Hematopoietic multipotent progenitor cell treated with erythropoietin and hydrocortisone succinate and interleukin-3 and kit ligand, for 15 days (in vitro differentiated cells): ENCODE measurements at places on chromosomes 12 and 14.

DNA sequence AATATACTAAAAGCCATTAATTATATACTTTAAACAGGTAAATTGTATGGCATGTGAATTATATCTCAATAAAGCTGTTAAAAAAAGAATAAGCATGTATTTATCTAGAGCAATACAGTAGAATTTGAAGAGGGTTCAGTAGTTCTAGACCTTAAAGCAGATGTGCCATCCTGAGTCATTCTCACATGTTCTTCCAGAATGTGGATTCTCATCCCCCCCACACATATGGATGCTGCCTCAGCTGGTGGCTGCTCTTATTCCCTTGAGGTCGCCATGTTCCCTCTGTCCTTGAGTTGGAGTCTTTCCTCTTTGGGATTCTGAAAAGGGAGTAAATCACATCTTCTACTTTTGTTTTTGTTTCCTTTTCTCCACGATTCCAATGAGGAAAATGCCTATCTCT, 321.3 kb downstream of the AEBP2 start:
- DNase-seq = no peak

DNA sequence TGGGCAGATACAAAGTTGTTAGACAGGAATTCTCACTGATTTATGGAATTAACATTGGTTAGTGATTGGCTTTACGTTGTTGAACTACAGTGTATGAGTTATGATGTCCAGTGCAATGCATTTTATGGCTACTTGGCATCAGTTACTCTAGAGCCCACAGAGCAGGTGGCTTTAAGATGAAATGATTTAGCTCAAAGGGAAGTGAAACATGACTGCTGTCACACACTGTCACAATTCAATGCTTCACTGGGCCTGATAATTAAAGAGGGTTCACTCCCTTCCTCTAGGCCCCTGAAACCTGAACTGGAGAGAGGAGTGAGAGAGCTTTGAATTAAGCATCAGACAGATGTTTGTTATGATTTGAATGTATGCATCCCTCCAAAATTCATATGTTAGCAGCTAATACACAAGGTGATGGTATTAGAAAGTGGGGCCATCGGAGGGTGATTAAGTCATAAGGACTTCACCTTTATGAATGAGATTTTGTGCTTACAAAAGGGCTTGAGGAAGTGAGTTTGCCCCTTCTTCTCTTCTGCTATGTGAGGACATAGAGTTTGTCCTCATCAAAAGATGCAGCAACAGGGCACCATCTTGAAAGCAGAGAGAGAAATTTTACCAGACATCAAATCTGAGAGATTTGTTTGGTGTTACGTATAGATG, 175.8 kb upstream of the GRIN2B start:
- no peak for DNase-seq

DNA sequence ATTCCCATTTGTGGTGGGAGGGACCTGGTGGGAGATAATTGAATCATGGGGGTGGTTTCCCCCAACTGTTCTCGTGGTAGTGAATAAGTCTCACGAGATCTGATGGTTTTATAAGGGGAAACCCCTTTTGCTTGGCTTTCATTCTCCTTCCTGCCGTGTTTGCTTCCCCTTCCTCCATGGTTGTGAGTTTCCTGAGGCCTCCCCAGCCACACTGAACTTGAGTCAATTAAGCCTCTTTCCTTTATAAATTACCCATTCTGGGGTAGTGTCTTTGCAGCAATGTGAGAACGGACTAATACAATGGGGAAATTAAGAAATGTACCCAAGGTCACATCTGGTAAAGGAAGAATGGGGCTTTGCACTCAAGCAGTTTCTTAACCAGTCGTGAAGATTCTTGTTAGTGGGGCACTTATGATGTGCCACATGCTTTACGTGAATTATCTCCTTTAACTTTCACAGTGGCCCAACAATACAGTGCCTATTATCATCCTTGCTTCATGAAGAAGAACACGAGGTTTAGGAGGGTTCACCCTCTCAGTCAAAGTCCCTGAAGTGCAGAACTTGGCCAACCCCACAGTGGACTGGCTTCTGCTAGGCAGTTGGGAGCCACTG, 234.3 kb downstream of the EFCAB11 start:
- DNase-seq = no peak

DNA sequence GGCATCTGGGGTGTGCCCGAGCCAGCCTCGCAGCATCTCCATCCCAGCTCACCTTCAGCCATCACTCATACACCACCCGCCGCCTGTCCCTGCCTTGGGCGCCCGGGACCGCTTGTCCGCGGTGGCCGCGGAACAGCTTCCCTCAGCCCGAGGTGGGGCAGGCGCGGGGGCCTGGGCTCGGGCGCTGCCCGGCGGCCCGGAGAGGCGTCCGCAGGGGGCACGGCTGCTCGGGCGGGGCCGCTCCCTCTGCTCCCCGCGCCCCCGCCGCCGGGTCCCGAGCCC, 430 bp downstream of the SLC41A2 start:
- no peak for DNase-seq

- no peak for DNase-seq
Observed at GRCh38 chr12:101829639-101830366, 956 bp downstream of the GNPTAB start.

DNA sequence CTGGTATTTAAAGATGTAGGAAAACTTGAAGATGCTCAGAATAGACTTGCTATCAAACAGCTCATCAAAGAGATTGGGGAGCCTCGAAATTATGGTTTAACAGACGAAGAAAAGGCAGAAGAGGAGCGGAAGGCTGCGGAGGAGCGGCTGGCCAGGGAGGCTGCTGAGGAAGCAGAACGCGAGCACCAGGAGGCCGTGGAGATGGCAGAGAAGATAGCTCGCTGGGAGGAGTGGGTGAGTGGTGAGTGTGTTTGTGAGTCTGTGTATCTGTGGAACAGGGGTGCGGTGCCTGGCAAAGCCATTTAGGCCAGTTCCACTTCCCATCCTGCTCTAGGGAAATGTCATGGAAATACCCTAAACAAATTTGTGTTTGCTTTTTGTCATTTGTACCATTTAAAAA, 19.2 kb upstream of the PAPOLA start:
- DNase-seq = no peak

DNA sequence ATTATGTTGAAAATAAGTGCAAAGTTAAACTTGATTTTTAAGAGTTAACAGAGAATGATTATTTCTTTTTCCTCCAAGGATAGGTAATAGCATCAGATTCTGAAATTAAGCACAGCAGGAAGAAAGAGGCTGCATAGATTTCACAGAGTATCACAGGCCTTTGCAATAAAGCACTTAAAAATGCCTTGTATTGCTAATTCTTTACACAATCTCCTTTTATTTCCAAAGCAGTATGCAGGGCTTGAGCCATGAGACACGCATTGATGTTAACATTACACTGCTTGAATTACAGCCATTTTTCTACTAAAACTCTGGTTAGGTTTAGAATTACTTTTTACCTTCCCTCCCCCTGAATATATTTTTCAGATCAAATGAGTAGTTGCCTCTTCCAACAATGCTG, 398.3 kb downstream of the BCAT1 start:
- no peak for DNase-seq

DNA sequence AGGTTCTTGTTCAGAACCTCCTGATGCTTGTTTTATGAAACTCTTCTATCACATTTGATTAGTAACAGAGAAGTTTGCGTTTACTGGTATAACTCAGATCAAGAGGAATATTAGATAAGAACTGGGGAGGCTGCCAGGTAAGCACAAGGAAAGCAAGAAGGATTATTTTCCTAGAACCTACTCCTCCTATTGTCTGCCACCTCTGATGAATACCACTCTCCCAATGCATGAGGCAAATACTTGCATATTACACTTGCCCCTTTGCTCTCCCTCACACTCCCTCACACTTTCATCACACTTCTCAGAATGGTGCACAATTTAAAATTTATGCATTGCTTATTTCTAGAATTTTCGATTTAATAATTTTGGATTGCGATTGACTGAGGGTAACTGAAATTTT, 43.6 kb downstream of the LIN7A start:
- DNase-seq = no peak

- DNase-seq = no peak
Observed at GRCh38 chr12:8698879-8699278, 1.1 kb downstream of the RIMKLB start.

DNA sequence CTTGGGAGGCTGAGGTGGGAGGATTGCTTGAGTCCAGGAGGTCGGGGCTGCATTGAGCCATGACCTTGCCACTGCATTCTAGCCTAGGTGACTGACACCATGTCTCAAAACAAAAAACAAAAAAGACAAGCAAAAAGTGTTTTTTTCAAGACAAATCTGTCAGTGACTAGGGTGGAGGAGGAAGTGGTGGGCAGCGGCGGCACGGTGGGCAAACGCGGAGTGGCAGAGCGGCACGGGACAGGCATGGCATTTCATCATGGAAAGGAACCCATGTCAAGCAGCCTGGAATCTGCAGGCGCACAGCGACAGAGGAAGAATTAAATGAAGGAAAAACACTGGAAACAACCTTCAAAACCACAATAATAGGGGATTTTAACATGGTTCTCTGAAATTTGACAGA, 4.0 kb upstream of the BTBD6 start:
- no peak for DNase-seq

- DNase-seq = no peak
Observed at GRCh38 chr12:43362910-43363694, 188.9 kb downstream of the ADAMTS20 start.

- no peak for DNase-seq
Observed at GRCh38 chr12:95884998-95885397, 26.2 kb downstream of the SNRPF start.

GRCh38 chr14:42490536-42490935, 883.9 kb downstream of the LRFN5 start:
- no peak for DNase-seq

GRCh38 chr14:64598404-64598803, 48.6 kb downstream of the PPP1R36 start:
- DNase-seq = no peak

DNA sequence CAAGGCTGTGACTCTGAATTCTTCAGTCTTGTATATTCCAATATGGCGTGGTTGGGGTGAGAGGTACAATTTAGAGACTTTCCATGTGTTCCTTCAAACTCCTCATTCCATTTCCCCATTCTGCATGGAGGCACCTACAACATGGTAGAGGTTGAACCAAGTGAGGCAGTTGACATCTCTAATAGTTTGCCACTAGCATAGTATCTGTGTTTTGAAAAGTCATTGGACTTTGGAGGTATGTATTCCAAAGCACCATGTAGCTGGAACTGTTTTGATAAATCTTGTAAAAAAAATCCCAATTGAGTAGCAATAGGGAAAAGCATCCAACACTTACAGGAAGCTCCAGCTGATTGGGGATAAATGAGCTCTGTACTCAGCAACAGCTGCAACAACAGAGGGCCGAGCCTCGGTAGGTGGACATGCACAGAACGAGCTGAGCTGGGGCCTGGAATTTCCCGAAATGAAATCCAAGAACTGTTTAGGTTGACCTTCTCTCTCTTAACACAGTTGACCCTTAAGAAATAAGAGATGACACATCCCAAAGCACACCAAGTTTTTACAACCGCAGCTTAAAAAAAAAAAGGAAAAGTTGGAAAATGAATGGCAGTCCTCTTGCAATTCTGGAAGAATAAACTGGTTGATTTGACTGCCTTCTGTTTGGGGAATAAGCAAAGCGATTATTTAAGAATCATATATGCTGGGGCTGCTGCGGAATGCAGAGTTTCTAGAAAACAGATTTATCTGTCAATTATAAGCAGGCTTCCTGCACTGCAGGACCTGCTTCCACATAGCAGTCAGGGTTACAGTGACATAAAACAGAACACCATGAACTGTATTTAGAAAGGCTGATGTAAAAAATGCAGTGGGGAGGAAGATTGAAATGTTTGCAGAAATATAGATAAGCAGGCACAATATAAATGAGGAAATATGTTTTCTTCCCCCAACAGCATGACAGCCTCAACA, 194.6 kb upstream of the KRR1 start:
- no peak for DNase-seq

GRCh38 chr14:74503291-74503937, 9.8 kb downstream of the ISCA2 start:
- DNase-seq = peak; percentile 48

- DNase-seq = no peak
Observed at GRCh38 chr14:82911930-82912329, 1378.3 kb upstream of the SEL1L start.

GRCh38 chr12:11870041-11870451, 200.7 kb upstream of the BCL2L14 start:
- DNase-seq = no peak

GRCh38 chr14:68392393-68393141, 400.3 kb downstream of the ZFP36L1 start:
- no peak for DNase-seq

DNA sequence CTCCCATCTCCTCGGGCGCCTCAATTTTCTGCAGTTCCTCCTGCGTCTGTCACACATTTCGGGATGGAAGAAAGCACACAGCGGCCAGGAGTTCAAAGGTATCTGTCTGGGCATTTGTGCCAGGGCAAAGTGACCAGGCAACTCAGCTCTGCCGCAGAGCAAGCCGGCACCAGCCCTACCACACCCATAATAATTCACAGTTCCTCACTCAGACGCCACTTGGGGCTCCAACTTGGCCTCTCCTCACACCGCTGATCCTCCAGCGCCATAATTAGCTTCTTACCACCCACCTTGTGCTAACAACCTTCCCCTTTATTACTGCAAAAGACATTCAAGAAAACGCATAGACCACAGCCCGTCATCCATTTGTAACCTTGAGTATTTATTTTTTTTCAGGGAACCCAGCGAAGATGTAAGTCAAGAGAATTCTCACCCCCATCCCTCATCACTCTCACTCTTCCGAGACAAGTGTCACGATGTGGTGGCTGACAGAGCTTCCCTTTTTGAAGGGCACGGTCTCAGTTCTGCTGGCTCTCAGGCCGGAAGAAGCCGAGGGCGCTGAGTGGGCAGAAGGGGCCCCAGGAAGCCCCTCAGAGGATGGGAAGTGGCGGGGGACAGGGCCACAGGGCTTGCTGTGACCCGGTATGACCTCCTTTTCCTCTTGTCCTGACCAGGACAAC, 25.2 kb upstream of the NCOR2 start:
- no peak for DNase-seq

- no peak for DNase-seq
Observed at GRCh38 chr12:32836710-32837109, 59.9 kb downstream of the PKP2 start.

- no peak for DNase-seq
Observed at GRCh38 chr14:100762901-100763300, 36.2 kb downstream of the DLK1 start.

DNA sequence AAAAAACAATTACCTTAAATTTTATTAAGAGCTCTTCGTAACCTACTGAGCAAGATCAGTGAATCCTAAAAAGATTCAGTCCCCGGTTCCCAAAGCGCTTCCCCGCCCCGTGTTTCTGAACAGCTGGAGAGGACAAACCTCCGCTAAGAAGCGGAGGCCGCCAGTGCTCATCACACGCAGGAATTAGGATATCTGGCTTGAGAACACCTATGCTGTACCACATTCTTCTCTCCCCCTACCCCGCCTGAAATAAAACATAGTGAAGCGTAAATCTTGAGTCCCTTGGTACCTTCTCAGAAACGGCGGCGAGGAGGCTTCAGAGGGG, 774 bp upstream of the WDR20 start:
- DNase-seq = no peak

DNA sequence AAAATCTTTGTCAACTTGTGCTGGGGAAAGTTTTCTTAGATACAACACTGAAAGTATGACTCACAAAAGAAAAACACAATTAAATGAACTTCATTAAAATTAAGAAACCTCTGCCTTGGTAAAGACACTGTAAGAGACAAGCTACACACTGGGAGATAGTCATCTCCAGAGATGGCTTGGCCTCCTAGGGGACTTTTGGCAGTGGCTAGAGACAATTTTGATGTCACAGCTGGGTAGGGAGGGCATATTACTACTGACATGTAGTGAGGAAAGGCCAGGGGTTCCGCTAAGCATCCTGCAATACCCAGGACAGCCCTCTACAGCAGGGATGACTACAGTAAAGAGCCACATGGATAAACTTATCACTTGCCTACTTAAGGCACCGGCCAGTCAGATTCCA, 8.7 kb upstream of the RNASE4 start:
- DNase-seq = no peak
